ENCODE measurements at places on chromosomes 11 and 22.
A peak's percentile ranks its signal among the peaks of the same experiment; 100 is the strongest.

- DNase-seq: no peak
Measured at GRCh38 chr11:124219126-124219525, 21.8 kb upstream of the OR8G1 start.

DNA sequence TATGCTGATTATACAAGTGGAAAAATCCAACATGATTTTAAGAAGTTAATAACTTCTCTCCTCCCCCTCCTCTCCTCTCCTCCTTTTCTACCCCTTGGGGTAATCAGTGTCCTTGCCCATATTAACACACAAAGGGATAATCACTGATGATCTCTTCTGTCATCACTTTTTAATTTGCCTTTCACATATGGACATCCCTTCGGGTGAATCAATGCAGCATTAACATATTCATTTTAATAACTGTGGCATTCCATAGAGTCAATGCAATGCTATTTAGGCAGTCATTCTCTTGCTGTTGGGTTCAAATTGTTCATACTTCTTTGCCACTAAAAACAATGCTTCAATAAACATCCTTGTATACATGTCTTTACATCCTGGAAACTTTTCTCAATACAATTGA, 42.9 kb upstream of the GLYATL2 start:
- DNase-seq: no peak

DNA sequence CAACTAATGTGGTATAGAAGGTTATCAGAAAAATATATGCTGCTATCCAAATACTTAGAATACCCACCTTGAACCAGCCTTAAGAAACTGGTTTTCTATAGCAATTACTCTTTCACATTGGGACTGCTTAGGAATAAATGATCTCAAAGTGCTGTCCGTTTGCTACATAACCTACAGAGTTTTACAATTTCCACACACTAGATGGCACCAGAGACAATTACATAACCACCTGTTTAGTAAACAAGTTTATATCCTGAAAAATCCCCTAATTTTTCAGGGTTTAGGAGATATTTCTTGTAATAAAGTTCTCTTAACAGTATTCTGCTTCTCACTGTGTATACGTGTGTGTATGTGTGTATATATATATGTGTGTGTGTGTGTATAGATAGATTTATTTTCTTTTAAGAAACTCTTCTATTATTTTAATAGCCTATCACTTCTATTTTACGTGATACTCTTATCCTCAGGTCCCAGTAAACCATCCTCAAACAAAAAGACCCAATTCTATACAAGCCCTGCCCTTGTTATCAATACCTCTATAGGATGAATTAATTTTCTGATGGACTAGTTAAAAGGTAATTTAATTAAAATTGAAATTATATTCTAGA, 6.7 kb upstream of the OR5I1 start:
- no peak for DNase-seq

GRCh38 chr11:287821-288477, 977 bp upstream of the PGGHG start:
- no peak for DNase-seq

DNA sequence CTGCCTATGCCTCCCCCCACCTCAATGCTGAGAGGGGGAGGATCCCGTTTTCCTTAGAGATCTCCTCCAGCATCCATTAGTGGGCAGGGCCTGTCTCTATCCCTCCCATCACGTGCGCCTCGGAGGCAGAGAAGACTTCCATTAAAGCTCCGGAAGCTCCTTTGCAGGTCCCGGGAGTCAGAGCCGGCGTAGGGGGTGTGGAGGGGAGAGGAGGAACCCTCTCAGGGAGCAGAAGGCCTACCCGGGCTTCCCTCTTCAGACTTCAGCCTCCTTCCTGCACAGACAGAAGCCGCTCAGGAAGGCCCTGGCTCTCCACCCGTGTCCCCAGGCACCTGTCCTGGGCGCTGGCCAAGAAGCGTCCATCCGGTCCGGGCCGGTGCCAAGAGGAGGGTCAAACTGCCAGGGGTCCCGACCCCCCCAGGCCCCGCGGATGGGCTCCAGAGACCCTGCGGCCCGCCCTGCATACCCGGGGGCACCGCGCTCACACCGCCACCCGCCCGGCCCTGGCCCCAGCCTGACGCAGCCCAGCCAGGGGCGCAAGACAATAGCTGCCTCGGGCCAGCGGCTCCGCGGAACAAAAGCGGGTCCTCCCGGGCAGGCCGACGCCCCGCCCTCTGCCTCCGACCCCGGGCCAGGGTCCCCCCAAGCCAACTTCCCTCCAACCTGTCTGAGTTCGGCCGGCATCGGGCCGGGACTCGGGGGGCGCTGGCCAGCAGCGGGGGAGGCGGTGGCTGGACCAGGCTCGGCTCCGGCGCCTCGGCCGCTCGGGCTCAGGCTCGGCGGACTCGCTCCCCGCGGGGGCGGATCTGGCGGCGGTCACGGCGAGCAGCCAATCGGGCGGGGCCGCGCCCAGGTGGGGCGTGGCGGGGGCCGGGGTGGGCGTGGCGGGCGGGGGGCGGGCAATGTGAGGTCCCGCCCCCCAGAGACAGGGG, 29.9 kb downstream of the ARVCF start:
- no peak for DNase-seq

- no peak for DNase-seq
Measured at GRCh38 chr11:57546869-57547475, 9.6 kb downstream of the SMTNL1 start.

DNA sequence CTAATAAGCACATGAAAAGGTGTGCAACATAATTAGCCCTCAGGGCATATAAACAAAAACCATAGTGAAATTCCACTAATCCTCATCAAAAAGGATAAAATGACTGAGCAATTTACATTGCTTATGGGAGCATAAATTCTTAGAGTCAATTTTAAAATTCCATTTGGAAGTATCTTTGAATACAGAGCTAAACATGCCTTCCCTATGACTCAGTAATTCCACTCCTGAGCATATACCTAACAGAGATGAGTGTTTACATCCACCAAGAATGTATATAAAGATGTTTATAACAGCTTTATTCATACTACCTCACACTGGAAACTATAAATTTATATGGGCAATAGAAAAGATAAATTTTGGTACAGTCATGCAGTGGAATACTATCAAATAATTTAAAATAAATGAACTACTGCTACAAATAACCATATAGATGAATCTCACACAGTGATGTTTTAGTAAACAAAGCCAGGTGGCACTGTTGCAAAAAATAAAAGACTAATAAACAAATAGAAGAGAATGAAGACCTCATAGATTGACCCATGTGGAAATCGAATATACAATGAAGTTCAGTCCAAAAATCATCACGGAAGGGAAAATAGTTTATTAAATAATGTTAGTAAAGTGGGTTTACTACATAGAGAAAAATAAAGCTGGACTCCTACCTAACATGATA, 8.2 kb upstream of the OR2D2 start:
- DNase-seq: no peak

DNA sequence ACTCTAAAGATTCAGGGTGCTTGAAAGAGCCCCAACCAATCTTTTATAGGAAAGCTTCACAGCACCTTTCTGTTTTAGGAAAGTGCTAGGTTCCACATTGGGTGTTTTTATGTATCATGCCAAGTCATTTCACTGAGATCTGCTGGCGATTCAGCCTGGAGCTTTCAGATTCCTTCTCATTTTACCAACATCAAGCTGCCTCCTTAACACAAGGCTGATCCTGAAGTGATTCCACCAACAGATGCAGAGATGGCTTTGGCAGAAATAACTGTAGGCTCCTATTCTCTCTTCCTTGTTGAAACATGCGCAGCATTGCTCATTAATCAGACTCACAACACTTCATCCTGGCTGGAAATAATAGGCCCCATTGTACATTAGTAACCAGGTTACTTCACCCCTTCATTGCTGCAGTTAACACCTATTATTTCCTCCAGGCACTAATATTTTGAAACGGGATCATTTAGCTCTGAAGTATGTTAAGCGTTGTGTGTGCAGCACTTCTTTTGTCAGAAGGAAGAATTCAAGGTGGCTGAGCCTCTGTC, 89.0 kb downstream of the OPCML start:
- no peak for DNase-seq

DNA sequence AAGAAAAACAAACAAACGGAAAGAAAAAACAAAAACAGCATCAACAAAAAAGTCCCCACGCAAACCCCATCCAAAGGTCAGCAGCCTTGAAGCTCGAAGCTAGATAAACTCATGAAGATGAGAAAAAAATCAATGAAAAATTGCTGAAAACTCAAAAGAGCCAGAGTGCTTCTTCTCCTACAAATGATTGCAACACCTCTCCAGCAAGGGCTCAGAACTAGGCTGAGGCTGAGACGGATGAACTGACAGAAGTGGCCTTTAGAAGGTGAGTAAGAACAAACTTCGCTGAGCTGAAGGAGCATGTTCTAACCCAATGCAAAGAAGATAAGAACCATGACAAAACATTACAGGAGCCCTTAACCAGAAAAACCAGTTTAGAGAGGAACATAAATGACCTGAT, 18.4 kb upstream of the FTH1 start:
- DNase-seq: no peak

GRCh38 chr11:70834277-70834940, 418.0 kb downstream of the SHANK2 start:
- DNase-seq: no peak

- no peak for DNase-seq
Measured at GRCh38 chr11:134350381-134350780, 18.6 kb downstream of the GLB1L2 start.

DNA sequence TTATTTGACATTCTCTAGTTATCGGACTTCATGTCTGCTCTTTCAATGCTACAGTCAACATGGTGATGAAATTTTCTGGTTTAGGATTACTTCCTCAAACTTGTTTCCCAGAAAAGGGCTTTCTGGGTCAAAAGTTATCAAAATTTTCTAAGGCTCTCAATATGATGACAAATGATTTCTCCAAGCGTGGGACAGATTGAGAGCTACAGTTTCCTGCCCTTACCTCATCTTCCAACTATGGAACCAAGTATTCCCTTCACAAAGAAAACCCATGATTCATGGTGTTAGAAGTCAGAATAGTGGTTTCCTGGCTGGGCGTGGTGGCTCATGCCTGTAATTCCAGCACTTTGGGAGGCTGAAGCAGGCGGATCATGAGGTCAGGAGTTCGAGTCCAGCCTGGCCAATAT, 17.8 kb downstream of the MYO18B start:
- peak; percentile 48 for DNase-seq

DNA sequence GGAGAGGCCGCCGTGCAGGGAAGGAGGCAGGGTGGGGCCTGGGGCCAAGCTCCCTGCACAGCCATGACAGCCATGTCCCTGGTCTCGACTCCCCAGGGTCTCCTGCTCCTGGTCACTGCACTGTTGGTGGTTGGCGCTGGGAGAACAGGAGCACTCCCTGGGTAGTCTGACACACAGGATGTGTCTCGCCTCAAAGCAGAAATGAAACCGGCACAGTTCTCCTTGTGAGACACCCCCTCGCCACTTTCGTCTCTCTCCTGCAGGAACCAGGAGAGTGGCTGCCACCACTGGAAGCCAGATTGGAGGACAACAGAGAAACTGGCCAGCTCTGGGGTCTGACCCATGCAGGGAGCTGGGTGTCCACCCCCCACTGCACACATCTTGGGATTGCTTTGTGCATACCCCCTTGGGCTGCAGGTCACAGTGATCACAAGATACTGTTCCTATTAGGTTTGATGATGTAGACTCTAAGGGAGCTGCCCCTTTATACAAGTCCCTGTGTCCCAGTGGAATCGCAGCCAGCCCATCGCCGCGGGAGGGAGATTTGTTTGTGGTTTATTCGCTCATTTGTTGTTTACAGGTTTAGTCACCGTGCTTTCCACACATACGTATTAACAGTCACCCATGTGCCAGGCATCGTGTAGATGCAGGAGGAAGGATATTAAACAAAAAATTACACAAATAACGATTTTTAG, 27.0 kb upstream of the YWHAH start:
- DNase-seq: no peak

GRCh38 chr11:33643167-33643824, 57.3 kb downstream of the C11orf91 start:
- no peak for DNase-seq

DNA sequence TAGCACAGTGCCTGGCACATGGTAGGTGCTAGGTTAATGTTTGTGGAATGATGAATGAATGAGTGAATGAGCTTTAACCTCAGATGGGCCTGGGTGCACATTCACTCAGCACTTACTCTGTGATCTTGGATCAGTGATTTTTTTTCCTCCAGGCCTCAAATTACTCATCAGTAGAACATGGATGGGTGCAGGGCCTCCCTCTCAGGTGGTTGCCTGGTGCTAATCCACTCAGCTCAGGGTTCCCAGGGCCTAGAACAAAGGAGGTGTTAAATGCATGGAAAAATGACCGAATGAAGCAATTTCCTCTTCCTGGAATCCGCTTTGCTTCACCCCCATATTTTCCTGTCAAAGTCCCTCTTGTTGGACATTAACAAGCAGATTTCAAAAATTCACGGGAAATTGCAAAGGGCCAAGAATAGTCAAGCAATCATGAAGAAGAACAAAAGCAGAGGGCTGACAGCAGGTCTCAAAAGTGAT, 93.5 kb downstream of the MYEOV start:
- no peak for DNase-seq

GRCh38 chr11:29985248-29985647, 31.6 kb downstream of the KCNA4 start:
- no peak for DNase-seq

GRCh38 chr22:33028234-33028633, 29.9 kb downstream of the SYN3 start:
- no peak for DNase-seq

- DNase-seq: no peak
Measured at GRCh38 chr11:118358071-118358470, 1.3 kb upstream of the UBE4A start.

DNA sequence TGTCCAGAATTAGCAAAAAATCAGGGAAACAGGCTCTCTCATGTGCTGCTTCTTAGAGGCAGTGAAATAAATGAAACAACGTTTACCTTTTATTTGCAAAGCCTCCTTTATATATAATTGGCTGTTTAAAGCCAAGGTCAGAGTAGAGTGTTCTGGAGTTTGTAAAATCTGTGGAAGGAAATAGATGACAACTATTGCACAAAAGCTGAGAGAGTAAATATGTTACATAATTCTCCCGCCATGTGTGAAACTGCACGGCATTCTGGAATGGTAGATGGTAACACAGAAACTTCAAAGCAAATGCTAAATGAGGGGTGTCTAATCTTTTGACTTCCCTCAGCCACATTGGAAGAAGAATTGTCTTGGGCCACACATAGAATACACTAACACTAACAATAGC, 51.5 kb upstream of the FGF3 start:
- DNase-seq: no peak

GRCh38 chr11:1639102-1639620, 9.6 kb downstream of the KRTAP5-5 start:
- no peak for DNase-seq

GRCh38 chr11:19201737-19202605, at the start of gene CSRP3:
TSS of gene CSRP3 (minus strand) at chr11:19201983. CDS start at chr11:19192448, 9,535 bp downstream.
- DNase-seq: no peak

DNA sequence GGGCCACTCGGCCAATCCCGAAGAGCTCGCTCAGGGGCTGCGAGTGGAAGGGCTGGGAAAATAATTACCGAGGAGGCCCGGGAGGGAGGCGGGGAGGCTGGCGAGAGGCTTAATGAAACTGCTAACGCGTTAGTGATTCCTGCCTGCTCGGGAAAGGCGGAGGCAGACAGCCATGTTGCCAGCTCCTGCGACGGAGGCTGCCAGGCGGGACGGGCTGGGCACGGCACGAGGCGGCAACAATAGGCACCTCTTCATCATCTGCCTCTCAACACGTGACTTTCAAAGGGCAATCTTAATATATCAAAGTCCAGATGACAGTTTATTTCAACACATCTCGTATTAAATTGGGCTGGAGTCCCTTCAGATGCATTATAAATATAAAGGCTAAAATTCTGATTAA, 68.0 kb upstream of the TCF20 start:
- DNase-seq: no peak

Measured in fibroblast of skin of left quadriceps (primary cell).